ENCODE measurements at places on chromosomes 7 and 10. TPM values are rescaled to one million over a fixed set of nuclear protein-coding genes. Genes with fewer than 3 reads are reported as not detected.

- no peak for DNase-seq
These were observed 387.3 kb upstream of the MGMT start for GRCh38 chr10:129079705-129080104.

GRCh38 chr10:12564173-12564572 is 214.8 kb downstream of the CAMK1D start:
- no peak for DNase-seq

DNA sequence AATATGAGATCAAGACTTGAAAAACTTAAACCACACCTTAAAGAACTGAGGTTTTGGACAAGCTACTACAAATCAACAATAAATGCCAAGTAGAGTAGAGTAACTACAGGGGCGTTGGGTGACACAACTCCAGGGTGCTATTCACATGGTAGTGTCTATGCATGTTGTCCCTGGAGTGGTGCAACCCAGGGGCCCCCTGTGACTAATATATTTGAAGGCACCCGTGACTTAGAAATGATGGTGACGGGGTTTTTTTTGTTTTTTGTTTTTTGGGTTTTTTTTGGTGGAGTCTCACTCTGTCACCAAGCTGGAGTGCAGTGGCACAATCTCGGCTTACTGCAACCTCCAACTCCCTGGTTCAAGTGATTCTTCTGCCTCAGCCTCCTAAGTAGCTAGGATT is 106.9 kb downstream of the FAM107B start:
- DNase-seq = no peak

CYP2C19 gene
- not detected for polyA plus RNA-seq

DNA sequence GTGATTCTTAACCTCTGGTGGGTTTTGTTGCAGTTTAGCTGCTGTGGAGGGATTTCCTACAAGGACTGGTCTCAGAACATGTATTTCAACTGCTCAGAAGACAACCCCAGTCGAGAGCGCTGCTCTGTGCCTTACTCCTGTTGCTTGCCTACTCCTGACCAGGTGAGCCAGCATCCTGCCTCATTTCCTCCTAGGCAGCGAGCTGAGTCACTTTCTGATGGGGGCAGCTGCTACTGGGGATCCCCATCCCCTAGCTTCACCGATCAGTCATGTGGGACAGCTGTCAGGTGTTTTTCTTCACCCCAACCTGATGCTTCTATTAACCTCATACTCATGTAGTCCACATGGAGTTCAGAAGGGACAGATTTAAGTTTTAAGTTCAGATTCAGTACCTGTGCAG is 21.7 kb upstream of the SMO start:
- no peak for DNase-seq

BHLHA15 gene
- 0.44 TPM for polyA plus RNA-seq

DNA sequence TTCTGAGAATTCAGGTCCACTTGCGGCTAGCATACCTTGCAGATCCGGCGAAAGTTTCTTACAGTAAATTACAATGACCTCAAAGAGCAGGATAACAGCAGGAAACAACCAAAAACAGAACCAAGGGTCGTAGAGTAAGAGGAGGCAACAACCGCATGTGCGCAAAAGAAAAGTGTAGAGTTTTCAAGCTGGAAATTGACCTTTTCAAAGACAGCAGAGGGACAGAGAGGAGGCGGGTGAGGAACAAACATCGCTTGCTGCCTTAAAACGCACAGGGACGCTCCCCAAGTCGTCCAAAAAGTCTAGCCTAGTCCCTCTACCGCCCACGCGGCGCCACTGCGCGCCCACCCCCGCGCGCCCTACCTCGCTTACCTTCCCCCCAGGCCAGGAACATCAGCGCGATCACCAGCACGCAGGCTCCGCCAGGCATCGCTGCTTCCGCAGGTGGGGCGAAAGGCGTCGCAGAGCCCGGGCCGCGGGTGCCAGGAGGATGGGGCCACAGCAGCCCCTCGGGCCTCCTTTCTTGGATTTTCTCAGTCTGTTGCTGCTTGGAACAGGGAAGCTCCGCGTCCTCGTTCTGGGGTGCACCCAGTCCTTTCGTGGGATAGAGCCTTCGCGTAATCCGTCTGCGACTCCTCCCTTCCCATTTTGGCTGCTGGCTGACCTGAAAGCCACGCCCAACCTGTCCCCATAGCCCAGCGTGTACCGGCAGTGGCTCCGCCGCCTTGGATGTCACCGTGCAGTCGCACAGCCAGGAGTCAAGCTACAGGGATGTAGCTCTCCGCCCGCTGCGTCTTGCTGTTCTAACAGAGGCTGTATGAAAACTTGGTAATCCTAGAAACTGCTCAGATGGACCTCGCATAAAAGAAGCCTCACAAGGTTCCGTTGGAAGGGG is at the start of gene VWDE:
Gene VWDE (minus strand): TSS at position 579 of the 895 bp plus-strand sequence. CDS start 149 bp downstream, at position 430.
- DNase-seq = peak; percentile 39

ADAMTS14 gene
- 0.96 TPM for polyA plus RNA-seq

GRCh38 chr7:4185721-4186512 is 496.2 kb upstream of the FOXK1 start:
- DNase-seq = no peak

DNA sequence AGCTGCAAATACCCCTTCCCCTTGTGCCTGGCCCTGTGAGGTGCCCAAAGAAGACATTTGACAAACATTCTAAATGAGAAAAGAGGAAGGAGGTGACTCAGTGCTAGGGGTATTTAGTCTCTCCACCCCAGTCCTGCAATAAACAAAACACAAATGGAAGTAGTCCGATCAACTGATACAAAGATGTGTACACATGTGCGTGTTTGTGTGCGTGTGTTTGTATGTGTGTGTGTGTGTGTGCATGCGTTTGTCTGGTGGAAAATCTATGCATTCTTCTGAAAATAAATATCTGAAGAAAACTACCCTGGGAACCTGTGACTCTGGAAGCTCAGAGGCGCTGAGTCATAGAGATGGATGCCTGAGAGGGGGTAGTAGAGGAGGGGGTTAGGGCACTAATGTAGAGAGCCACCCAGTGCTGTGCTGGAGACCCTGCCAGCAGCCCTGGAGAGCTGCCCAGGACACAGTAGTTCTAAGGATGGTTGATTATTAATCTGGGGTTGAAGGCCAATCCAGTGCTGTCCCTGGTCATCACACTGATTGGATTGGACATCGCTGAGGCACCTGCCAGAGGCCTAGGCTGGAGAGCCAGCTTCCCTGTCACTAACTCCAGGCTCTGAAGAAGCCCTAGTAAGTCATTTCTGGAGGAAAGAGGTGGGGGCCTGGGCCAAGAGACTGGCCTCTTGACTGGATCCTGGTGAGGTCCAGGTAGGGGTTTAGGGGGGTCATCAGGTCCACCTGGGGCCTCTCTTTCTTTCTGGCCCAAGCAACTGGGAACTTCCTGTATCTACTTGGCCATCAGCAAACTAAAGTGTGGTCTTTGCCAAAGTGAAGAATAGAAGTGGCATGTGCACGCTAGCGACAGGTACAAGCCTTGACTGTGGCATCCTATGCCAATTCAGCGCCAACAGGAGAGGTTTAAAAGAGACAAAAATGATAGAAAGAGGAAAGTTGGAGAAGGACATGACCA is 18.5 kb downstream of the SFTPA1 start:
- DNase-seq = no peak

GRCh38 chr10:14409247-14409646 is 78.5 kb upstream of the FRMD4A start:
- no peak for DNase-seq

DNA sequence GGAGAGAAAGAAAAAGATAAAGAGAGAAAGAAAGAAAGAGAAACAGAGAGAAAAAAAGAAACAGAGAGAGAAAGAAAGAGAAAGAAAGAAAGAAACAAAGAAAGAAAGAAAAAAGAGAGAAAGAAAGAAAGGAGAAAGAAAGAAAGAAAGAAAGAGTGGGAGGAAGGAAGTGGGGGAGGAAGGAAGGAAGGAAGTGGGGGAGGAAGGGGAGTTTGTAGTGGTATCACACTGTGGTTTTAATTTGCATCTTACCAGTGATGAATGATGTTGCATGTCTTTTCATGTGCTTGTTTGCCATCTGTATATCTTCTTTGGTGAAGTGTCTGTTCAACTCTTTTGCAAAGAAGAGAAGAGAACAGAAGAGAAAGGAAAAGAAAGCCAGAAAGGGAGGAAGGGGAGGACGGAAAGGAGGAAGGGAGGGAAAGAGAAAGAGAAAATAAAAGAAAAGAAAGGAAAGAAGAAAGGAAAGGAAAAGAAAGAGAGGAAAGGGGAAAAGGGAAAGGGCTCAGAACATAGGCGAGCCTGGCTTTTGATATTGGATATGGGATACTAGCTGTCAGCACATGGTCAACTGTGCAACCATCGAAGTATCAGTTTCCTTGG is 79.2 kb upstream of the FRMD4A start:
- DNase-seq = no peak

OR2A42 gene
- 1.5 TPM for polyA plus RNA-seq

GRCh38 chr7:113143486-113144257 is 25.3 kb upstream of the SMIM30 start:
- DNase-seq = no peak

- DNase-seq = no peak
These were observed 51.2 kb upstream of the SEMA3A start for GRCh38 chr7:84245835-84246234.

DNA sequence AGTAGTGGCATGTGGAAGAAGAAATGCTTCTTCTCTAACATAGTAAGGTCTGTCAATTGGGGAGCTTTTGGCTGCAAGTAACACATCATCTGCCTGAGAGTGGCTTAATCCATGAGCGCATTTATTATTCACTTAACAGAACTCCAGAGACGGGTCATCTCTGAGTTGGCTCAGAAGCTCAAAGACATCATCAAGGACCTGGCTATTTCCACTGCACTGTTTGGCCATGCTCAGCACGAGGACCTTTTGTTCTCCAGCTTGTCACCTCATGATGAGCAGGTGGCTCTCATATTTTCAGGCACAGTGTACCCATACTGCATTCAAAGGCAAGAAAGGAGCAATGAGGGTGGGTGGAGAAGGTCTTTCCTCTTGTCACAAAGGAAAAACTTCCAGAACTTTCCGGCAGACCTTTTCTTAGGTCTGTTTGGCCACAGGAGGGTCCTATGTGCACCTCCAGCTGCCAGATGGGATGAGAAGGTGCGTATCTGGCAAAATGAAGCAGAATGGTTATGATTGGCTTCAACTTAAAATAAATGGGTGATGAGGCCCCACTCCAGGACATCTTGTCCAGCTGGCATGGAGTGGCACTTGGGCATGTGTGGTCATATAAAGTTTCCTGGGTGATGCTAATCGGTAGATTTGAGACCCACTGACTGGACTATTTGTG is 55.6 kb upstream of the SHH start:
- DNase-seq = no peak

STAG3 gene
- polyA plus RNA-seq = 16.6 TPM

DNA sequence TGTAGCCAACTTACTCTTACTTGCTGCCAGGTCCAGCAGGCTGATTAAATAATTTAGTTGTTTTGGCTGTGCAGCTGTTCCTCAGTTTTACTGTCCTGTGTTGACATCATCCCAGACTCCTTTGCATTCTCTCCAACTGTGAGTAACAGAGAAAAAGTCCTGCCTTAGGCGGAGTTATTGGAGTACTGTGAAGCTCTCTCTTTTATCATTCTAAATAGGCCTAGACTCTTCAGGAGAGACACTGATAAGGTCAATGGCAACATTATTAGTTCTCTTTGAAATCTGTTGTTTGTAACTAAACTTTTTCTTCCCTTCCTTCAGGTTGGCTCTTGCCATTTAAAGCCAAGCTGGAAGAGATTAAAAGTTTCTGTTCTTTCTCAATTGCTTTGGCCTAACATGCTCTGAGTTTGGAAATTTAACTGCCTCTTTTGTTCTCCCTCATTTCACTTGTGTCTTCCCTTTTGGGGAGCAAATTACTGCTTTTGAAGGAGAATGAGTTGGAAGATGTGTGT is 215.7 kb upstream of the CSTF2T start:
- DNase-seq = no peak

DNA sequence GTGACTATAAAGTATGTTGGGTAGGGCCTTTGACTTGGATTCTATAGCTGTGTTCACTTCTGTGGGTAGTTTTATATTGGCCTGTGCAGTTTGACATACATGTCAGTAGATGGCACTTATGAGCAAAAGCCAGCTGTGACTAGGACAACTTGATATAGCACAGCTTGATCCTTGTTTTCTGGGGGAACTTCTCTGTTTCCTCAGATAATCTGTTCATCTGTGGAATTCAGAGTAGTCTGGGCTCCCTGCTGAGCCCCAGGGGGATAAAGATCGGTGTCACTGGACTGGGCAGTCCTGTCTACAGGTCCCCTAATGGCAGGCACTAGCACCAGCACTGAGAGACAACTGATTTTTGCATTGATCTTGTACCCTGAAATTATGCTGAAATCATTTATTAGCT is 25.4 kb downstream of the CYP2C9 start:
- DNase-seq = peak; percentile 36

DNA sequence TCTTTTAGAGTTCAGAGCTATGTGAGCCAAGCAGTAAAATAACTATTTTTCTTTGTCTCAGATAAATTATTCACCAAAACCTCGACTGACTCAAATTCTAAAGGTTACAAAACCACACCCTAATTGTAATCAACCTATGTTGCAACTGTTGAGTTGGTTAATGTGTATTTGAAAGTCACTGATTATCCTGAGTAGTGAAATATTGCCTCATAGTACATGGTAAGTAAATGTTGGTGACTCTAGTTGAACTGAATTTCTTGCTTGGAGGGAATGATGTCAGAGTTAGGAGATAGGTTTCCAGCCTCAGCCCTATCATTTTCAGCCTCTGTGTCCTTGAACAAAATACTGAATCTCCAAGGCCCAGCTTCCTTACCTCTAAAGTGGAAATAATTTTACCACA is 3.0 kb upstream of the CYP2C18 start:
- peak; percentile 40 for DNase-seq
